ENCODE measurements at places on chromosomes 6 and 20.

DNA sequence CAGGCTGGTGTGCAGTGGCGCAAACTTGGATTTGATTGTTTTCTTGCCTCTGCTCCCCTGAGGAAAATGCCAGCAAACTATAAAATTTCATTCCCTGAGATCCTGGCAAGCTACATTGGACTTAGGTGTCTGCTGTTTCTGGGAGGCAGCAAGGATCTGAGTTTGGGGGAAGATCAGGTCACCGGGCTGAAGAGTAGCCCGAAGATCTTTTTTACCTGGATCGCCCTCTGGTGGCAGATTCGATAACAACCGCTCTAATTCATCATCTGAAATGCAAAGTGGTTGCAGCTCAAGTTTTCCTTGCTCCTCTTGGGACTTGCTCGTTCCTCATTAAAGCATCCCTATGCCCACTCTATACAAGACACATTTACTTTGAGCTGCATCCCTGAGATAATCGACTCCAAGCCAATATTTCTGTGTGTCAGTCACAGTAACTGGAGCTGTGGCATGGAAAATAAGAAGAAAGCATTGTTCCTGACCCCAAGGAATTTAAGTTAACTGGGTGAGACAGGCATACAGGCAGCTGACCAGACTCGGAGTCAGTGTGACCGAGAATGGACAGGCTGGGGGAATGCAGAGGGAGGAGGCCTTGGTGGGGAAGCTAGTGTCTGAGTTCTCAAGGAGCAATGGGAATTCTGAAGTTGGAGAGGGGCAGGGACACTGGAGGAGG is 131.8 kb upstream of the PROKR2 start:
- DNase-seq = peak; percentile 68

- peak; percentile 97 for DNase-seq
Observed at GRCh38 chr20:53594068-53595017, 704 bp upstream of the ZNF217 start.

- no peak for DNase-seq
Observed at GRCh38 chr6:51514748-51515402, 572.5 kb downstream of the PKHD1 start.

DNA sequence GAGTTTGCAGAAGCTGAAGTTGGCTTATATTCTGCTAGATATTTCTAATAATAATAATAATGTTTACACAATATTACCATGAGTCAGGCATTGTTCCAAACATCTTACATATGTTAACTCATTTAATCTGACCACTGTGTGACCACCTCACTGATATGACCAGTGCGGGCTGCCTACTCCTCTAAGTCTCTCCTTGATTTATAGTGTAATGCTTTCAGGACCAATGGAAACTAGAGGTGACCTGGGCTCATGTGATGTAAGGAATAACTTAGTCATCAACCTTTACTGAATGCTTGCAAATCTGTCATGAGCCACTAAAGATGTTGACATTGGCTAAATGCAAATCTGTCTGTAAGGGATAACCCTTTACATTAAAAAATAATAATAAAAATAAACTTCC is 51.1 kb upstream of the GPR6 start:
- DNase-seq = no peak

DNA sequence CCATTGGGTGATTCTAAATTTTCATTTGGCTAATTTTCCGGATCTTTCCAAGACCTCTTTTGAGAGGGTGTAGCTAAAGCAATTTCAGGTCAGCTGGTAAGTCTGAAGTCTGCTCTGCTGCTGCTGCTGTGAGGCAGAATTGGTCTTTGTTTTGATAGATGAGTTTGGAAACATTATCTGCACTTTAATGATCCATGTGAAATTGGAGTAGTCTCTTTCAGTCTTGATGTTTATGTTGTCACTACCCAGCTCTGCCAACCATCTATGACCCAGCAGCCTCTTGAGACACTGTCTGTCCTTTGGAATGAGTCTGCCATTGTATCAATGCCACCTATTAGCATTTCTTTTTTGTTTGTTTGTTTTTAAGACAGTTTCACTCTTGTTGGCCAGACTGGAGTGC is 44.1 kb downstream of the TXNDC5 start:
- DNase-seq = no peak

DNA sequence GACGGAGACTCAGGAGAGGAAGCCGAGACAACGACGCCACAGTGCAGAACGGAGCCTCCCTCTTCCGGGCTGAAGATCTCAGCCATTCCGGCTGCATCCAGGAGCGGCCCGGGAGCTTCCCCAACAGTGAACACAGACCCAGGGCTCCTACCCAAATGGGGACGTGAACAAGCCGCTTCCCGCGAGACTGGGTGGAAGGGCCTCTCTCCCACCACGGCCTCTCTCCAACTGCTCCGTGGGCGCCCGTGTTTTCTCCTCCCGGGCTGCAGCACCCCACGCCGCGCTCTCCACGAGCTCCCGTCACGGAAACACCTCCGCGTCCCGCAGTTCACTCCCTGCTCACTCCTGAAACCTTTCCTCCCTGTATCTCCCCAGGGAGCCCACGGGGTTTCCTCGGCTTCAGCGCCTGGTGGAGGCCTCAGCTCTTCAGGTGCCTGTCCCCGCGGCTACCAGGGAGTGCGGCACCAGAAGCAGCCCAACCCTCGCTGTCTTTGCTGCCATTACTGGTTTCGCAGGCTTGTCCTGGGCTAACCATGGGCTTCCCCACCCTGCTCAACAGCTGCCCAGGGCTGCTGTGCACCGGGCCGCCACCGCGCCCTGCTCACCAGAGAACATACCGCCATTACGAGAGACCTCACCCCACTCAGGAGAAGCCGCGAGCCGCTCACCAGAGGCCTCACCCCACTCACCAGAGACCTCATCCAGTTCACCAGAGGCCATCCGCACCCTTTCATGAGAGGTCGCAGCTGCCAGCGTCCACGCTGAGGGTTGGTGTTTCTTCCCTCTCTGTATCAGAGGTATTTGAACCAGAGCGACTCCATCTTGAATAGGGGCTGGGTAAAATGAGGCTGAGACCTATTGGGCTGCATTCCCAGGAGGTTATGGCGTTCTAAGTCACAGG is 922.8 kb downstream of the QKI start:
- DNase-seq = no peak
